ENCODE measurements at places on chromosomes 7 and 10.

- DNase-seq: no peak
Measured at GRCh38 chr7:30469303-30469702, 9.3 kb downstream of the NOD1 start.

DNA sequence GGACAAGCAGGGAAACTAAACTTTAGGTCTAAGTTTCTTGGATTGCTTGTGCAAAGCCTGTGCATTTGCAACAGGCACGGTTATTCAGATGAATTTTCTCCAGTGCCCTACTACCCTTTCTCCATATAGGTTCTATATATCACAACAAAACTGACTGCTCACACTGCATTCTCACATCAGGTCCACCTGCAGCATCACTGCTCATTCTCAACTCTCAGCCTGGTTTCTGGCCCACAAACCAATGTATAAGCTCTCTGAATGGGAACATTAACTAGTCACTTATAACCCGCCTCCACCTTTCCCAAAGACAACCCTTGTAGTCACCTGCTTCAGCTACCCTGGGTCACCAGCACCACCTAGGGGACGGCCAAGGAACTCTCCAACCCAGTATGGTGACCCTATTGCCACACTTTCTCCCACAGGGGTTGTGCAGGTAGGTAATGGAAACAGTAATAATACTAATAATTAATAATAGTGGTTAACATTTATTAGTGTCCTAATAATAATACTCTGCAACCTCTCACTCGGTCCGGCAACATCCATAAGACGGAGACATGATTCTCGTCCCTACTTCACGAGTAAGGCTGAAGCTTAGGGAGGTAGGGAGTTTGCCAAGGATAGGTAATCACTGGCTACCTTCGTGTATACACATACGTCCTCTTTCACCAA is 97.3 kb downstream of the CLEC2L start:
- no peak for DNase-seq

DNA sequence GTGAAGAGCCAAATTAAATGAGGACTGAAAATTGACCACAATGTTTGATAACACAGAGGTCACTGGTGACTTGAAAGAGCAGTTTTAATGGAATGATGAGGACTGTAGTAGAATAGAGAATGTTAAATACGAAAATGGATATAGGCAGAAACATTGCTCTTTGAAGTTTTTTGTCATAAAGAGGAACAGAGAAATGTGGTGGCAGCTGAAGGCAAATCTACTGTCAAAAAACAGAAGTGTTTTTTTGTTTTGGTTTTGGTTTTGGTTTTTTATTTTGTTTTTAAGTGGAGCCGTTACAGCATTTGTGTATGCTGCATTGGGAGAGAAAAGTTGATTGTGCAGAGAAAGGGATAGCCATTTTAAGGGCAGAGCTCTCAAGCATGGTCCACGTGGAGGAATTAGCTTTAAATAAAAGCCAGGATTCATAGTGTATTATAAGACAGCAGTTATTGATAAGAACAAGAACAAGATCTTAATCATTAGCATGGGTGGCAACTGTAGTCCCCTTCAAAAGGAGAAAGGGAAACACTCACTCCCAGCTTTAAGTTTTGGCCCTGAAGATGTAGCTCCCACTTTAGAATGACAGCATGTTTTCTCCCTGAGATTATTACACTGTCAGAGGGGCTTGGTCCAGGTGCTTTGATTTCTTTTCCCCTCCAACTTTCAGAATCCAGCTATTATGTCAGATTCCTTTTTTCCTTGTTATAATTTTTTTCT is 156.7 kb upstream of the BET1 start:
- DNase-seq: no peak

- no peak for DNase-seq
Measured at GRCh38 chr7:879093-879492, 2.7 kb downstream of the GET4 start.

DNA sequence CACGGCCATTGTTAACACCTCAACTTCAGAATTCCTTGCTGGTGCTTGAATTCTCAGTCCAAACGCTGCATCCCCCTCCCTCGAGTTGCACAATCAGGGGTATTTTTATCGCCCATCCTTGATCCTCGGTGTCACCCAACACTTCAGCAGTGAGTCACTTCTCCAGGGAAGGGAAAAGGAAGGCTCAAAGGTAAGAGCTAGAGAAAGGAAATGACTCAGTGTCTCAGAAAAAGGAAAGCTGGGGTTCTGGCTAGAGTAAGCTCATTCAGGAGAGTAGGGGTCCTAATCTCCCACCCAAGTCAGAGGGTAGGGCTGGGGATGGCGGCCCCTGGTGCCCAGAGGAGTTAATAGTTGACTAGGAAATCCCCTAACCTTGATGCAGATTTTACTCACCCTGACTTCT is 39.8 kb upstream of the TRIM8 start:
- no peak for DNase-seq

GRCh38 chr10:90787393-90788198 is 70.2 kb downstream of the HTR7 start:
- DNase-seq: no peak

DNA sequence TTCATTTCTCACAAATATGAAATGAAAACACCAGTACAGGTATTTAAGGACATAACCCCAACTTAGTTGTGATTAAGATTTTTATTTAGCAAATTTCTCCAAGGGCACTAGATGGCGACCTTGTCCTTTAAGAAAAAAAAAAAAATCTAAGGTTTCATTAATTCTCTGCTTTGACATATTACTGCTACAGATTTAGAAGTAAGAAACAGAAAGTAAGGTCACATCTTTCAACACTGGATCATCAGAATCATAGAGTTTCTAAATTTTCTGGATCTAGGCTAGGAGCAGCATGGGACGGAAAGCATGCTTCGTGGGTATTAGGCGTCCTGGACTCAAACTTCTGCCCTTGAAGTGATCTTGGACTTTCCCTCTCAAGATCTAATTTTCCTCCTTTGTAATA is 85.5 kb upstream of the PRKG1 start:
- DNase-seq: no peak

DNA sequence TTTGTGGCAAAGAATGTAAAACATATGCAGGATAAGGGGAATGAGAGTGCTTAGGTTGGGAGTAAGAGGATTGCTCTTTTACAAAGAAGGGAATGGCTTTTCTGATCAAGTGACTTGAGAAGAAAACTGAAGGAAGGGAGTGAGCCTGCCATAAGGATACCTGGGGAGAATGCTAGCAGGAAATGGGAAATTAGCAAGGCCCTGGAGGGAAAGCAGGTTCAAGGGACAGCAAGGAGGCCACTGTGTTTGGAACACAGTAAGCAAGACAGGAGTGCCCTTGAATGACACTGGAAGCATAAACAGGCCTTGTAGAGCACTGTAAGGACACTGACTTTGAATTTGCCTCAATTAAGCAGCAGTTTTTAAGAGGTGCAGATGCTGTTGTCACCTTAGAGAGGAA is 1069.9 kb downstream of the DNAJB9 start:
- DNase-seq: no peak

DNA sequence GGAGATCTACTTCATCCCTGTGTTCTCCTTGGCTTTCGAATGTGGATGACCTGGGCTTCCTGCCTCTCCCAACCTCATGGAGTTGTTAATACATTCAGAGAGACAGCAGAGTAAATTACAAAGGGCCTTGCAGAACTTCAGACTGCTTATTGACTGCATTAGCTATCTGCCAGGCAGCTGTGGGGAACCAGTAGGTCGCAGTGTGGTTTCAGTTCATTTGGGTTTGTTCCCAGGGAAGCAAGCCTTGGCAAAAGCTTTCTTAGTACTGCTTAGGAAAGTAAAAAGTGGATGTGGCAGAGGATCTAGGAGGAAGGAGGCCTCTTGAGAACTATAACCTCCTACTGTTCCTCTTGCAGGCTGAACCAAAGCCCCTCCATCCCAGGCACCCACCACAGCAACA is 9.2 kb downstream of the NPFFR1 start:
- no peak for DNase-seq

GRCh38 chr7:20661884-20662283 is 46.4 kb downstream of the ABCB5 start:
- no peak for DNase-seq

DNA sequence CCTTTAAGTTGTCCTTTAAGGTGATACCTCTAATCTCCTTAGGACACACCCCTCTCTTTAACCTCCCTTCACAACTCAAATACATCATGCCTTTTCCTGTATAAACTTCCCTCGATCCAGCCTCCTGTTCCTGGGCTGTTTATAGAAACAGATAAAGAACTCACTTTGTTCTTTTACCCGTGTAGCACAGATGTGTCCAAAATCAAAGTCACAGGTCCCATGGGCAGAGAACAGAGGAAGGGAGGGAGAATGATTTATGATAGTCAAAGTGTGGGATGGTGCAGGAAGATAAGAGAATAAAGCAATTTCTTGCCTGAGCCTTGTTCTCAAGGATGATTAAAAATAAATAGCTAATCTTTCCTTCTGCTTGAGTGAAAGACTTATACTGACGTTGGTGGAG is 50.3 kb upstream of the CABCOCO1 start:
- DNase-seq: no peak

Data from stimulated activated CD8-positive, alpha-beta memory T cell treated with anti-CD3 and anti-CD28 coated beads, Interleukin-2, amount 100 ng/mL, for 1 hour (primary cell).